ENCODE measurements at places on chromosomes 2 and 18.

DNA sequence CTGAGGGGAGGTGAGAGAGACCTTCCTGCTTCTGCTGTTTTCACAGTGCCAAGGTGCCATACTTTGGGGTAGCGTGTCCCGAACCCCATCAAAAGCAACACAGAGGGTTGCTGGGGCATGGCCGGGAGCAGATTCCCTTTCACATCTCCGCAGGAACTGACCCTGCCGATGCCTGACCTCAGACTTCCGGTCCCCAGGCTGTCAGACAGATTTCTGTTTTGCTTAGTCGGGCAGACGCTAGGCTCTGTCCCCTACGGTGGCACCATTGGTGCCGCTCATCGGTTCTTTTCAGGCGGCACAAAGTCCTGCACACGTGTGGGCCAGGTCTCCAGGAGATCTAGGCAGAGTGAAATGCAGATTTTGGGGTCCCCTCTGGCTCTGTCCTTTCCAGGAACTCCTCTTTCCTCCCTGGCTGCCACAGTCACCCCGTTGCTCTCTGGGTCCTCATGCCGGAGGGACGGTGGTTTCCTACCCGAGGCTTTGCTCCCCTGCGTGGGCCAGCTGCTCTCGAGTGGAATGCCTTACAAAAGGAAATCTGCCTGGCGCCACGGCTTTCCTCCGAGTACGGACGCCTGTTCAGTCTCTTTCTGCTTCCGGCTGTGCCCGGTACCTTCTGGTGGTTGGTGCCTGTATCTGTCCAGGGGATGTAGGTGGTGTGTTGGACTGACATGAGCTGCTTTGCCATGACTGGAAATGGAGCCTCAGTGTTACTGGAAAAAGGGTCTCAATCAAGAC, 39.3 kb downstream of the RTP5 start:
- no peak for DNase-seq

- DNase-seq = no peak
Observed at GRCh38 chr2:24164416-24164973, 10.4 kb upstream of the FAM228A start.

- DNase-seq = no peak
Observed at GRCh38 chr18:45920367-45920766, 46.8 kb downstream of the EPG5 start.

DNA sequence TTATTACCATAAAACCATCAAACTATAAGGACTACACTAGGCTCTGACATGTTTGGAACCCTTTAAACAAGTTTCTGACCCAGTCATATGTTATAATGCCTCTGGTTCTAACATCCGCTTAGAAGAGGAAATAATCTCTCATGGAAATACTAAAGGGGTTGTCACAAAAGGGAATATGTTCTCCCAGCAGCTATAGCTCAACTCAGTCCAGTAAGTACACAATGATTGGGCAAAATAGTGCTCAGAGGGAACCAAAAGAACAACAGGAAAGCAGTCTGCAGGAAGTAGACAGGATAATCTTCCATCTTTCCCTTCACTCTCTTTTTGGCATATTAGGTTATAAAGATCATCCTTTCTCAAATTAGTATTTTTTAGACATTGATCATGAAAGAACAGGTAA, 4.3 kb downstream of the SRBD1 start:
- no peak for DNase-seq

GRCh38 chr18:45849529-45849928, 24.1 kb downstream of the SIGLEC15 start:
- no peak for DNase-seq

GRCh38 chr2:158740127-158740526, 55.0 kb upstream of the DAPL1 start:
- DNase-seq = no peak

- no peak for DNase-seq
Observed at GRCh38 chr2:117853873-117854272, 39.4 kb downstream of the DDX18 start.

DNA sequence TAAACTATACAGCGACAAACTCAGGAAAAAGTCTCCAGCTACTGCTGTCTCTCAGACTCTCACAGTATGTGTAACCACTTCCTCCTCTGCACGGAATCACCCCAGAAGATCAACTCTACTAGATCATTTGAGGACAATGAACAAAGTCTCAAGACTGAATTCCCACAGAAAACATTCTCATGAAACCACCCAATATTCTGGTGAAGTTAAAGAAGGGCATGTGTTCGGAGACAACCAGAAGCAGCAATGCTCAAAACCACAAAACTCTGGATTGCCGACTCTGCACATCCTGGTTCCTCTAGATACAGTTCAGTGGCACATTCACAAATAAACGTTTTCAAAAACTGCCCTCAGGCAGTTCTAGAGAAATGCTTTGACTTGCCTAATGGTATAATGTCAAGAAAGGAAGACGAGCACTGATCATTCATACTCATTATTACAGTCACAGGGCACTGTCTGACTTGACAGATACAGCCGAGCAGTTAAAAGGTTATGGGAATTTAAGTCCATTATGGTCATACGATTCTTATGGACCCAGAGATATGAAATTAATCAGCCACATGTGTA, 91.9 kb upstream of the STK17B start:
- no peak for DNase-seq

GRCh38 chr2:112010751-112011150, 44.3 kb upstream of the TMEM87B start:
- DNase-seq = no peak

GRCh38 chr2:150152230-150152629, 335.2 kb downstream of the RND3 start:
- DNase-seq = no peak

GRCh38 chr18:22348521-22349316, 69.0 kb downstream of the CTAGE1 start:
- DNase-seq = peak; percentile 80

DNA sequence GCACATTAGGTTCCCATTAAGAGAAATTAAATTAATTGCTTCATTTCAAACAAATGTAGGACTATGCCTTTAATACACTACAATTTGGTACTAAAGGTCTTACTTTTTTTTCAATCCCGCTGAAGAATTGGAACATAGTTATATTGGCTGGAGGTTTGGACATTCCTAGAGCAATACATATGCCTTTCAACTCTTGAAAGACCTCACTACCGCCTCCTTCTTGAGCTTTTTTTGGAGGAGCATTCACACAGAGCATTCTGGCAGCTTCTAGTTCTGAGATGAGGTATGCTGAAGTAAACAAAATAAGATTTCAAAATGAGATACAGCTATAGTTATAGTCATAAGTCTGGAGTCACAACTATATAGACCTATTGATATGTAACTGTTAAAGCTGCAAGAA, 10.9 kb downstream of the FAM98A start:
- DNase-seq = no peak

GRCh38 chr2:231104115-231104713, 20.6 kb downstream of the HTR2B start:
- peak; percentile 68 for DNase-seq

DNA sequence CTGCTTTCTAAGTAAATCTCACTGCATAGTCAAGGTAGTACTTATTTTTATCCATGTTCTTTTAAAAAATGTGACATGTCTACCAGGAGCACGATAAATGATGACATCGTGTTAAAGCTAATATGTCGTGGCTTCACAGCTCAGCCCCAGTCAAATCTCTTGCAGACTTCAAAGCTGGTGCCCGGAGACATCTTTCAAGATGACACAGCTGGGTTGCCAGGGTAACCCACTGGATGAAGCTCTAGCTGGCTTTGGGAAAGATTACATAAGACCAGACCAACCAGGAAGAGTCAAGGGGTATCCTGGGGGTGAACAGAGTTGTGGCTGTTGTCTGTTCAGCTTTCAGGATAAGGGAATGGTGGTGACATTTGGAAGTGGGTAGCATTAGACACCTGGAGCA, 67.8 kb downstream of the VSNL1 start:
- DNase-seq = no peak

DNA sequence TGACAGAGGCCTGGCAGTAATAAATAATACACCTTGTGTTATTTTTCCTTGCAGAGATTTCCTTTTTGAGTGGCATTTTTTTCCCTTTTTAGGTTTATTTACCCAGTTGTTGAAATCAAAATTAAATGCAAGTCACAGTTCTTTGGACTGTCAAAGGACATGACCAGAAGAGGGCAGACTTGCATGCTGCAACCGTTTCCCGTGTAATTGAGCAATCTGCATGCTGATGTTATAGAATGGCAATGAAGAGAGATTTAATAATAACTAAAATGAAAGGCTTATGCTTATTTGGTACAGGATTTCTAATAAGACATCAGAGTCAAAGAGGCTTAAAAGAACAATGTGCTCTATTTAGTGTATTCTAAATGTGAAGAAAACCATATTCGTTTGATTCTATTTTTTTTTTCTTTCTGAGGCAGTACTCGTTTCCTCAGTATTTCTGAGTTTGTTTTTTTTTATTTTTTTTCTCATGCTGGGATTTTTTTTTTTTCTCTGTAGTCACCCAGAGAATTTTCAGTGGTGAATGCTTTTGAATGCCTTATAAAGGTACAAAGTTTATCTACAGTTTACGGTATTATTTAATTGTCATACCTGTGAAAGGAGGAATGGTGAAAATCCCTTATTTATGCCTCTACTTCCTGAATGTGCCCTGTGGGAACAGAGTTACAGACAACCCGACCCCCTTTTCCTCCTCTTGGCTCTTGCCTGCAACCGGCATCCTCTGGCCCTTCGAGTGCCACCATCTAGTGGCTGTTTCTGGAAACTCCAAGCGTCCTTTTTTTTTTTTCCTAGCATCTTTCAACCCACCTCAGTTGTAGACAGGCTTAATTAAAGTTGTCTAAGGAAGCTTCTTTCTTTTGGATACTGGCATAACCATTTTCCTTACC, 368.5 kb downstream of the LRRTM1 start:
- peak; percentile 51 for DNase-seq

- no peak for DNase-seq
Observed at GRCh38 chr2:230872968-230873660, 8.4 kb downstream of the ITM2C start.

DNA sequence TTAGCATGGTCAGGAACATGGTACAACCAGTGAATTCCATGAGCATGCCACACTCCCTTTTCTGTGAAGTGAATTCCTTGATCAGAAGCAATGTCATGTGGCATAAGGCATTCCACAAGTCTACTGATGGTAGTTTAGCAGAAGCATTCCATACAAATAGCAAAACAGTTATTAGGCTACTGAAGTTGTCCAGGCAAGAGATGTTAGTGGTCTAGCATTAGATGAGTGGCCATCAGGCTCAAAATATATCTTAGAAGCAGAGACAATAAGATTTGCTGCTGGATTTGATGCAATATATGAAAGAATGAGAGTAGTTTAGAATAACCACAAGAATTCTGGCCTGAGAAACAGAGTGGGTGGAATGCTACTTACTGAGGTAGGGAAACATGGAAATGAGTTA, 355.3 kb upstream of the NRXN1 start:
- no peak for DNase-seq

DNA sequence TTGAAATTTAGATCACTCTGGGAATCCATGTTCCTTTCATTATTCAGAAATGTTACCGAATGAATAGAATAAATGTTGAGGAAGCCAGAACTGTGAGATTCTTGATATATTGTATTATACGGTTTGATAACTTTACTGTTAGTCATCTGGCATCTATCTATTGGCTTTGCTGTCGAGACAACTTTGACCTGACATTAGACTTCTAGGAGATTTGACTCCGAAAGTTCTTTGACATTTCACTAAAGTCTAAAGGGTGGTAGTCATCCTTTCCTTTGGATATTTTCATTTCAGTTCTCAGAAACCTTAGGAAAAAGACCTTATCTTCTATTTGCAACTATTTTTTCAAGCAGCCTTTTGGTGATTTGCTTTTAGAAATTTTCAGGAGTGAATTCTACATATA, 1.9 kb downstream of the BMPR2 start:
- DNase-seq = no peak

DNA sequence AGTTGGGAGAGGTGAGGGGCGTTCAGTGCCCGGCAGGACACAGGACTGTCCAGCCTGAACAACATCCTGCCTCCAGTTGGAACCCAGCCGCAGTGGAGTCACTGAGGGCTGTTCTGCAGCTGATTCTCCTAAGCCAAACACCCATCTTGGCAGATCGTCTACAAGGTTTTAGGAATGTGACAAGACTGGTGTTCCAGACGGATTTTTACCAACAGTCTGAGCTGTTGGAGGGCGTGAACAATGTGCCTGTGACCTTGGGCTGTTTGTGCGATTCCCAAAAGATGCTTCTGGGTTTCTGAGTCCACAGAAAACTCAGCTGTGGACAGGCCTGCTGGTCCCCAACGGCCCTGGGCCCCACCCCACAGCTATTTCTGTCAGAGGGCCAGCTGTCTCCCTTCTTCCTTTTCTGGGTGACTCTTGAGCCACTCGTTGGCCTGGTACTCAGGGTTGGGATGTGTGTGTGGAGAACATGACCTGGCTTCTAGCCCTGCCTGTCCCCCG, 5.7 kb downstream of the LRRFIP1 start:
- no peak for DNase-seq

DNA sequence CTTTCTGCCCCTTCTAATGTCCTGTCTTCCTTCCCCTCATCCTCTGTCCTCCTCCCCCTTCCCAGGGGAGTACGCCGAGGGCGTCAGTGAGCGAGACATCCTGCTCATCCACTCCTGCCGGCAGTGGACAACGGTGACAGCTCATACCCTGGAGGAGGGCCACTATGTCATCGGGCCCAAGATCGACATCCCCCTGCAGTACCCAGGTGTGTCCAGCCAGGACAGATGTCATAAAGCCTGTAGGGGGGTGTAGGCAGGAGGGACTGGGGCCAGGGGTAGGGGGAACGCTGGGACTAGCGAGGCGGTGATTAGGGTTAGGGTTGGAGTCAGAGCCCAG, 3.4 kb downstream of the GAREM2 start:
- peak; percentile 35 for DNase-seq

DNA sequence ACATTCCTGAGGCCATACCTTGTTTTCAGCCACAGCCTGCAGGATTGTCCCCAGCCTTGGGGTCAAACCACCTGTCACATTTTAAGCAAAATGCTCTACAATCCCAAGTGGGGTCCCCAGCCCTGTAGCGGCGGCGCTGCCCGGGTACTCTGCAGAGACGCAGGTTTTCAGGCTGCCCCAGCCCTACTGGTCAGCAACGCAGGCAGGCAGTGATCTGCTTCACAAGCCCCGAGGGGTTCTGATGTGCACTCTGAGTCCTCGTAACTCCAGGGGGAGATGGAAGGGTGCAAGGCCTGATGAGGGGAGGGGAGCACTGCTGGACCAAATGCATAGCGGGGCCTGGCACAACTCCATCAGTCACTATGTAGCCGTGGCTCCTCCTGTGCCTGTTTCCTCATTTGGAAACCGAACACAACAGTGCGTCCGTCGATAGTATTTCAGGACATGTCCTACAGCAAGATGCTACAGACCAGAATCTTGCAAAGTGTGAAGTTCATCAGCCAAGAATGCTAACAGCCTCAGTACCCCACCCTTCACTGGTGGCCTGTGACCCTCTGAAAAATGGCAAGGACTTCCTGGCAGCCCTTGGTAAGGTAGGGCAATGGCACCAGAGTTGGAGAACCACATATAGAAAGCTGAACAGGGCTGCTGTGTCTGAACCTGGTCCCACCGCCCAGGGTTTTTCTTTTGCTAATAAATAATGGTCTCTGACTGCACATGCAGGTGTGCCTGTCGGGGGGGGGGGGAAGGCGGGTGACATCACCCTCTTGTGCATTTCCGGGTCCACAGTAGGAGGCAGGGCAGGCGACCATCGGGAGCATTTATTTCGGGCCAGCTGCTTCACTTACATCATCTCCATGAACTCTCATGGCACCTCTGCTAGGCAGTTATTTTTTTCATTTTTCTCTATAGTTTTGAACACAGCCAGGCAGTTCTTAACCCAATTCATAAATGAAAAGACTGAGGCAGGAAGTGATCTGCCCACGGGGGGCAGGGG, 50.6 kb upstream of the TFCP2L1 start:
- no peak for DNase-seq

Measured in mesothelial cell of epicardium (in vitro differentiated cells).